ENCODE measurements at places on chromosomes 7 and 10.

DNA sequence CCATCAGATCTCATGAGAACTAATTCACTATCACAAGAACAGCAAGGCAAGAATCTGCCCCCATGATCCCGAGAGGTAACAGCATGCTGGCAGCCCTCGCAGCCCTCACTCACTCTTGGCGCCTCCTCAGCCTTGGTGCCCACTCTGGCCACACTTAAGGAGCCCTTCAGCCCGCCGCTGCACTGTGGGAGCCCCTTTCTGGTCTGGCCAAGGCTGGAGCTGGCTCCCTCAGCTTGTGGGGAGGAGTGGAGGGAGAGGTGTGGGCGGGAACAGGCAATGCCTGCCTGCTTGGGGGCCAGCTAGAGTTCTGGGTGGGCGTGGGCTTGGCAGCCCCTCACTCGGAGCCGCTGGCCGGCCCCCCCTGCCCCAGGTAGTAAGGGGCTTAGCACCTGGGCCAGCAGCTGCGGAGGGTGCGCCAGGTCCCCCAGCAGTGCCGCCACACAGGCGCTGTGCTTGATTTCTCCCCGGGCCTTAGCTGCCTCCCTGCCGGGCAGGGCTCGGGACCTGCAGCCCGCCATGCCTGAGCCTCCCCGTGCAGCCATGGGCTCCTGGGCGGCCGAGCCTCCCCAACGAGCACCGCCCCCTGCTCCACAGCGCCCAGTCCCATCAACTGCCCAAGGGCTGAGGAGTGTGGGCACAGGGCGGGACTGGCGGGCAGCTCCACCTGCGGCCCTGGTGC, 24.0 kb upstream of the ZNF438 start:
- DNase-seq = no peak

GRCh38 chr10:86757113-86757972, 924 bp downstream of the BMPR1A start:
- no peak for DNase-seq

DNA sequence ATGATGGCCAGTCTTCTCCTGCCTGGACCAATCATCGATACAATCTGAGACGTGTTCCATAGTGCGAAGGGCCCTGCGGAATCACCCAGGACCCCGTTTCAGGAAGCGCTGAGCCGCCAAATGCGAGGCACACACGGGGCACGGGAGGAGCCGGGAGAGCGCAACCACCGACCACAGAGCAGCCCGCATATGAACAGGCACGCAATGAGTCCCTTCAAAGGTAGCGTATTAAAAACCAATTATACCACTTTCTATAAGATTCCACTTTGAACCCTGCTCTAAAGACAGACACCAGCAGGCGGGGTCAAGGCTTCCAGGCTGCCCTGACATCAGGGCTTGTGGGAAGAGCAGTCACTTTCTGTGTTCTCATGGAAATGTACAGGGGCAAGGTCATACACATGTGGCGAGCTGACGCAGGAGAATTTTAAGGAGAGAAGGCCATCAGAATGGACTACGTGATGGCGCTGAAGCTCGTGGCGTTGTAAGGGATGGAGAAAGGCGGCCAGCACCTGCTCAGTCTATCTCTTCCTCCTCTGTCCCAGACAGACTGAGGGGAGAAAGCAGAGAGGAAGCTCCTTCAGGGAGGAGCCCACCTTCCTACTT, 46.2 kb downstream of the AMZ1 start:
- DNase-seq = no peak

DNA sequence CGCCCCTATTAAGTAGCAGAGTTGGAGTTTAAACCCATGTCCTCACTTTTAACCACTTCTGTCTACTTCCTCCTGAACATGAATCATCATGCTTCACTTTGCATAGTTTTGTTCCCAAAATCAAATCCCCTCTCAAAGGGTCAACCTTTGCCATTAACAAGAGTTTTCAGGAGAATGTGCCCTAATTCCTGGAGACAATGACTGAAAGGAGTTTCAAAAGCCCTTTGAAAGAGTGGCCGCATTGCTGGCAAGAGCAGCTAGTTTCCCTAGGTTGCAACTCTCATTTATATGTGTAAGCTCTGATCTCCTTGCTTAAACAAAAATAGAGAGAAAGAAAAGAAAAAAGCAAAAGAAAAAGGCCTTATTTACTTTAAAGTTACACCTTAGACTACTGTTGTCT, 9.2 kb downstream of the LGI1 start:
- DNase-seq = no peak

DNA sequence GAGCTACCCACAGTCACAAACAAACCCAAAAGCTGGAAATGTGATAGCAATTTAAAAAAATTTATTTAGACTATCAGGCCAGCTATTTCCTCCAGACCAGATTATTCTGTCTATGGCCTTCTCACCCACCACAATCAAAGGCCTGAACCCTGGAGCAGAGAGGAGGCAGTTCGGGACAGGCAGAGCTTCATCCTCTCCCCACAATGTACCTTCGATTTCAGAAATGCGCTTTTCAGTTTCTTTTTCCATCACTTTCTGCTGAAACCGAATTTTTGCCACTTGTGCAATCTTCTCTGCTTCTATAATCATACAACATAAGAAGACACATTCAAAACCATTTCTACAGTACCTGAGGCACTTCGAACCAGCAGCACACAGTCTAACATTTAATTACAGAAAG, 29.9 kb downstream of the ERLIN1 start:
- no peak for DNase-seq

Data from SIG-M5 (cell line).